ENCODE measurements at places on chromosomes 12 and 14.
A peak's percentile ranks its signal among the peaks of the same experiment; 100 is the strongest.

- no peak for DNase-seq
Observed at GRCh38 chr14:101031721-101032120, 128.2 kb upstream of the RTL1 start.

DNA sequence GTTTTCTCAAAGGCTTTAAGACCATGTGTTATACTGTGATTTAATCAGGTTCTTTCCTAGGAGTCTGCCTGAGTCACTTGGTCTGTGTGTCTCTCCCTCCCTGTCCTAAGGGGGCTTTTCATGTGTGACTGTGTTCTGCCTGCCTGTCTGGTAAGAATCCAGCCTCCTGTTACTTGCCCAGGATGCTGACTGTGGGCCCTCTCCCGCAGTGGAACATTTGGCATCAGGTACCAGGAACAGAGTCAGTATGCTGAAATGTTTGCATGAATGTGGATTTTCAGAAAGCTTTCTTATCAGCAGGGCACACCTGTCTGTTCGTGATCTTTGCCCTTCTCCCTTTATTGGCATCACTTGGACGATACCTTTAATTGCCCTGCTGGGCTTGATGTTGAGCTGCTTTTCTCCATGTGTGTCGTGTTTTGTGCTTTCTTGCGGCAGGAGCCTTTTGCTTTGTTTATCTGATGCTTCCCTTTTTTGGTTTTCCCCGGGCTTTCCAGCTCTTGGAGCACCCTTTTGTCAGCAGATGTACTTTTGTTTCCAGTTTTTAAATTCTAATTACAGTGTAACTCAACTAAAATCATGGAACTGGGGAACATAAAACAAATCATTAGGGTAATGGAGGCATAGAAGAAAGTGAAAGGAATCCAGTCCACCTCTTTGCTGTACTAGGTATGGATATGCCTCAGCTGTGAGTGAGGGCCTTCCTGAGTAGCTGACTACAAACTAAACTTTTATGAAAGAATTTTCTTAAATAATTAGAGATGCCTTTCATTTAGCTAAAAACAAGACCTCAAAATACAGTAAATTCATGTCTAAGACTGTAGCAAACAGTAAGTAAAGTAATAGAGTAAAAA, 72.5 kb downstream of the TRAF3 start:
- no peak for DNase-seq

GRCh38 chr14:105945896-105946295, 419.5 kb downstream of the TMEM121 start:
- DNase-seq = no peak

DNA sequence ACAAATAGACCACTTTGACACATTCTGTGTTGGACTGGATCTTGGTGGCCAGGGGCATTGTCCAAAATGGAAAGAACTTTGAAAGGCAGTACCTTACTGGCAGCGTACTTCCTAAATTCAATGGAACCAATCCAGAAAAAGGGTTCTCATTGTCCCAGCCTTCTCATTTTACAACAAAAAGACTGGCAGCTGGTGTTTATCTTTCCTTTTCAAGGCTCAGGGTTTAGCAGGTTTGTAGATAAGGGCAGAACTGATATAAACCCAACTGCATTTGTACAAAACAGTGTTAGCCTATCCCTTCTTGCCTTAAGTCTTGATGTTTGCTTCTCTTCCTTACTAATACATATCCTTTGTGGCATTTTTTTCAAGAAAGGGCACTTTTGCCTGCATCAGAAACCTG, 7.7 kb downstream of the THAP2 start:
- no peak for DNase-seq

DNA sequence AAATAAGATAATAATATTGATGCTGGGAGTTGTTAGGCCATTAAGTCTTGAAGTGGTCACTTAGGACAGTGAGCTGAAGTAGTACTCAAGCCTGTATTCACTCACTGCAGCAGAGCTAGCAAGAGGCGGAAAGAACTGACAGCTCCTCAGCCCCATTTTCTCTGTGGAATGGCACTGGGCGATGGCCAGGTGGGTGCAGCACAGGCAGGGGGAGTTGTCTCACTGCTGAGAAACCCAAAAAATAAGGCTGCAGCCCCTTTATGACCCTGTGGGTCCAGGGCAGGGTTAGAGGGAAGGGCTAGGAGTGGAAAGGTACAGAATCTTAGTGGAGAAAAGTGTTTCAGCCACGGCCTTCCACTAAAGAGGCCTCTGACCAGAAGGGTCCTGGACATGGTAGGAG, 35.5 kb downstream of the PDZRN4 start:
- no peak for DNase-seq

DNA sequence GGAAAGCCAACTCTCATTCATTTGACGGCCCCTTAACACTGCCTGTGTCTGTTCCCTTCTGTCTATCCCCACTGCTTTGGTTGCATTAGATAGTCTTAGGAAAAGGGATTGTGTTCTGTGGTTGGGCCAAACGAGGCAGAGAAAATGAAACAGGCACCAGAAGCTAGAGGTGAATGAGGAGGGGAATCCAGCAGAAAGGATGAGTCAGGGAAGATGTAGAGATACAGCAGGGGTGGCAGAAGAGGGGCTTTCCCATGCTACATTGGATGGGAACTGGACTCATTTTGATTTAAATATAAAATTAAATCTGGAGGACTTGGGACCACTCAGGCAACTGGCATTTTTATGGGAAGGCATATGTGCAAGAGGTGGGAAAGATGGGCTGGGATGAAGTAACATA, 43.3 kb downstream of the OTOGL start:
- no peak for DNase-seq

DNA sequence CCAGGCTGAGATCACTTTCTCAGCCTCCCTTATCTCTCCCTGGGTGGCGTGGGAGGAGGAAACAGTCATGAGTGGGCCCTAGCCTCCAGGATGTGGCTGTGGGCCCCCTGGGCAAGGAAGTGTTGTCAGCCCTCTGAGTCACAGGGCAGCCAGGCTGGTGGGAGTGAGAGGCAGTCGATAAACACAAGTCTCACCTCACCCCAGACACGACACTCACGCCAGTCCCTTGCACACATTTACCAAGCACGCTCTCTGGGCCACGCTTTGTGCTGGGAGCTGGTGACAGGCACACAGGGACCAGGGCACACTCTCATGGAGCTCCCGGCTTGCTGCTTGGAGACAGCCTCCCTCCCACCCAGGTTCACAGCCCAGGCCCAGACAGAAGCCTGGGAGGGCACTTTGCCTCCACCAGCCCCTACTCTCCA, 1.9 kb upstream of the KRT79 start:
- no peak for DNase-seq

DNA sequence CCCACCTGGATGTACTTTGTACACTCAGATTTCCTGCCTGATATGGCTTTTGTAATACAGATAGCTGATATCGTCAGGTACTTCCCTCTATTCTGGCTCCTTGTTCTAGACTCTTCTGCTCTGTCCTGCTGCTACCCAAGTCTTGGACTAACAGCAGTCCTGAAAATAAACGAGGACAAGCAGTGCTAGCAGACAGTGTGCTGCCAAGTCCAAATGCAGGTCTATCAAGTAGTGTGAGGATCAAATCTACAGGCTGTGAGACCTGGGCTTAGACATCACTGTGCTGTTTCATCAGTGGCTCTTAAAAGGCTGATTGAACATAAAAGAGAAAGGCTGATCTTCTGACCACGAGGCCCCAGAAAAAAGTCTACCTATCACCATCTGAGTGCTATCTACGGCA, 418.1 kb downstream of the APAF1 start:
- no peak for DNase-seq

- no peak for DNase-seq
Observed at GRCh38 chr12:104673696-104674482, 217.1 kb downstream of the CHST11 start.

DNA sequence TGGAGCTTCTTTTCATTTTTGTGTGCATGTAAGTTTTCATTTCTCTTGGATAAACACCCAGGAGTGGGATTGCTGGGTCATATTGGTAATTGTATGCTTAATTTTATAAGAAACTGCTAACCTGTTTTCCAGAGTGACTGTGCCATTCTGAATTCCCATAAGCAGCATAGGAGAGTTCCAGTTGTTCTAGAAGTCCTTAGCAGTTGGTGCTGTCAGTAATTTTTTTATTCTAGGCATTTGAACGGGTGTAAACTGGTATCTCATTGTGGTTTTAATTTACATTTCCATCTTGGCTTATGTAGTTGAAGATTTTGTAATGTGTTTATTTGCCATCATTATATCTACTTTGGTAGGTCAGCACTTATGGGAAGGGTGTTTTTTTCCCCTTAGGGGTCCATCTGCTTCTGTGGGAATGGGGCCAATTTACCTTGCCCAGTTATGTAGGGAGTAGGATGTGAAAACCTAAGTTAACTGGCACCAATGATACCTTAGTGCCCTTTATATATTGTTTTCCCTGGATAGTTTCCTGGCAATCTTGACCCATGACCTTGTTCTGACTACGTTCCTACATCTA, 202.9 kb downstream of the AKAP6 start:
- no peak for DNase-seq

DNA sequence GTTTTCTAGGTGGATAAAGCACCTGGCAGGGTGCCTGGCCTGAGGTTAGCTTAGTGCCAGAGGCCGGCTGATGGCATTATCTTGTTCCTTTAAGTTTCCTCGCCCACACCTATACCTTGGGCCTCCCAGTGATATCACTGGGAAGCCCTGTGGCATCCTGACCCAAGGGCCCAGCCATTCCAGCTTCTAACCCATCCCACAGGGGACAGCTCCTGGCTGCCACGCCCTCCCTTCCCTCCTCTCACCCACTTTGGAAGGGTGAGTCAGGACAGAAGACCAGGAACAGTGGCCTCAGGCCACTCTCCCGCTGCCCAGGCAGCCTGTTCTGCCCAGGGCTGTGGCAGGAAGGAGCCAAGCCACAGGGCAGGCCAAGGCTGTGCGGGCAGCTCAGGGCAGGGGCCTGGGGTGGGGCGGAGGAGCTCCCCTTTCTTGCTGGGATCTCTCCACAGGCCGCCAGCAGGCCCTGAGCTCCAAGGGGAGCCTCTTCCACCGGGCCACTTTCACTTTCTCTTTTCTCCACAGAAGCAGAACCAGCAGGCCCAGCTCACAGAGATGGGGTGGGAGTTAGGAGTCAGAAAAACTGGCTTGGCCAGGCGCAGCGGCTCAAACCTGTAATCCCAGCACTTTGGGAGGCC, 75.1 kb downstream of the IRF2BPL start:
- DNase-seq = no peak

- DNase-seq = no peak
Observed at GRCh38 chr14:67583711-67584644, 16.1 kb downstream of the PIGH start.

DNA sequence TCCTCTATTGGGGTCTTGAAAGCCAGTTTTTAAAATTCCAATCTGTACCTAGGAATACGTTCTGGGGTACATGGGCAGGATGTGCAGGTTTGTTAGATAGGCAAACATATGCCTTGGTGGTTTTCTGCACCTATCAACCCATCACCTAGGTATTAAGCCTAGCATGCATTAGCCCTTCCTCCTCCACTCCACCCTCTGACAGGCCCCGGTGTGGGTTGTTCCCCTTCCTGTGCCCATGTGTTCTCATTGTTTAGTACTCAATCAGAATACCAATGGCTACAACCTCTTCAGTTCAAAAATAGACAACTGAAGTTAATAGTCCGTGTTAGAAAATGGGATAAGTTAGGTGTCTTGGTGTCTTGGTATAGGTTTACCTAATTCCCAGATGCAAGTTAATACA, 3.4 kb downstream of the NTS start:
- DNase-seq = no peak

- no peak for DNase-seq
Observed at GRCh38 chr12:9037431-9037830, 48.1 kb downstream of the KLRG1 start.

DNA sequence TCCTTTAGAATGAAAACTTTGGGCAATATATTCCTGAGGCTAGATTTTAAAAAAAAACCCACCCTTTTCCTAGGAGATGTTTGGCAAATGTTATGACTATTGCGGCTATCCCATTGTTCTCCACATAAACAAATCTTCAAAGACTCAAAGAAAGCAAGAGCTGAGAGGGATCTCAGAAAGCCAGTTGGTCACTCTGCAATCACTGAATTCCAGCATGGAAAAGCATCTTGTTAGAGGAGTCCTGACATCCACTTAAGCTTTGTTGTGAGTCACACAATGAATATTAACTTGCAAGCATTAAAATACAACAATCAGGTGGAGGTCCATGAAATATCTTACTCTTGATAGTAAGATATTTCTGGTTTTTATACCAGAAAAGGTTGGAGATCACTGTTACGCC, 11.0 kb upstream of the PTPRB start:
- no peak for DNase-seq

GRCh38 chr14:30270200-30271161, 288.5 kb upstream of the G2E3 start:
- DNase-seq = peak; percentile 37
